CD4-positive, alpha-beta T cell treated with Interleukin-6 at 100 ng/mL for 8 hours (primary cell): ENCODE measurements at places on chromosomes 2 and 18.

DNA sequence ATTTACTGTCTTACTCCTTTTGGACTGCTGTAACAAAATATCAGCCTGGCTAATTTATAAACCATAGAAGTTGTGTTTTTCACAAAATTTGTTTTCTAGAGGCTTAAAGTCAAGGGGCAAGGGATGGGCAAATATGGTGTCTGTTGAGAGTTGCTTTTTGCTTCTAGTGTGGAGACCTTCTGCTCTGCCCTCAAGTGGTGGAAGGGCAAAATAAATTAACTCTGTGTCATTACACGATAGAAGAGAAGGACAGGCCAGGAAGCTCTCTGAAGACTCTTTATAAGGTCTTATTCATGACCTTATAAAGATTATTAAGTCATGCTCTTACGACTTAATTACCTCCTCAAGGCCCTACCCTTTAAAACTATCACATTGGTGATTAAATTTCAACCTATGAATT lies 181.2 kb upstream of the LRATD1 start:
- DNase-seq: no peak

GRCh38 chr18:13287372-13287771 lies 68.8 kb downstream of the LDLRAD4 start:
- peak; percentile 34 for DNase-seq

DNA sequence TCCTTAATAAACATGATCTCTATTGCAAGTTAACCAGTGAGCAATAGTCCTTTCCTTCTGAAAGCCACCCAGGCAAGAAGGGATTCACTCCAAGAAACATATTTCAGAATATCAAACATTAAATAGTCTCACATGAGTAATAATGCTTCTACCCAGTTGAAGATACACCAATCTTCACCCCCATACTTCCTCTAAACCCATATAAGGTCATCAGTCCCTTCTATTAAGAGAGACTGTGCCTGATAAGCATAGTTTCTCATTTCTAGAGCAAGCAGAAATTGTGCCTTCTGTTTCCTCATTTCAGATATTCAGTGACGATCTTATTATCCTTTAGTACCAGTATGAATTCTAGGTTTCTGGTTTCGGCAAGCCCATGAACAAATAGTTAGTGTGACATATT lies 64.6 kb downstream of the DSEL start:
- DNase-seq: no peak

GRCh38 chr2:147989809-147990403 lies 30.6 kb downstream of the ORC4 start:
- peak; percentile 38 for DNase-seq

- DNase-seq: no peak
Observed at GRCh38 chr2:207008105-207008990, 69.0 kb downstream of the CPO start.

GRCh38 chr2:116747103-116747502 lies 1067.4 kb upstream of the DDX18 start:
- no peak for DNase-seq

- DNase-seq: no peak
Observed at GRCh38 chr18:69215161-69215560, 185.5 kb upstream of the DOK6 start.

DNA sequence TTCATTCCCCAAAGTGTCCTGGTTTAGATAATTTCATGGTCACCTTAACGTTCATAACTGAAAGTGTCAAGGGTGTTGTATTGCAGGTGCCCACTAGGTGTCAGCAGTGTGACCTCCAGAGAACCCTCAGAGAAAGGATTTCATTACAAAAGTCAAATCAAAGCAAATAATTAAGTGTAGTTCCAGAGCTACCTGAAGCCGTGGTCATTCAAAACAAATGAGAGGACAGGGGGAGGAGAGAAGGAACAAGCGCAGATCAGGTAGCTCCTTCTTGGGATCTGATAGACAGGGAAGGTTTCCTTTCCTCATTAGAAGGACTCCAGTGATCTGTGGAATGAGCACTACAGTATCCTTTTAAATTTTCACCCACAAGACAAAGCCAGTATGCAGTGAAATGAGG lies at the start of gene SLC9A4:
TSS of gene SLC9A4 (plus strand) at position 207 of the 400 bp plus-strand sequence. CDS start 534 bp downstream, outside the sequence.
- DNase-seq: peak; percentile 34

GRCh38 chr2:25228848-25229278 lies 60.5 kb upstream of the POMC start:
- peak; percentile 16 for DNase-seq

- no peak for DNase-seq
Observed at GRCh38 chr2:239824046-239824694, 201.0 kb downstream of the NDUFA10 start.

- no peak for DNase-seq
Observed at GRCh38 chr2:203599509-203599908, 64.4 kb upstream of the RAPH1 start.

DNA sequence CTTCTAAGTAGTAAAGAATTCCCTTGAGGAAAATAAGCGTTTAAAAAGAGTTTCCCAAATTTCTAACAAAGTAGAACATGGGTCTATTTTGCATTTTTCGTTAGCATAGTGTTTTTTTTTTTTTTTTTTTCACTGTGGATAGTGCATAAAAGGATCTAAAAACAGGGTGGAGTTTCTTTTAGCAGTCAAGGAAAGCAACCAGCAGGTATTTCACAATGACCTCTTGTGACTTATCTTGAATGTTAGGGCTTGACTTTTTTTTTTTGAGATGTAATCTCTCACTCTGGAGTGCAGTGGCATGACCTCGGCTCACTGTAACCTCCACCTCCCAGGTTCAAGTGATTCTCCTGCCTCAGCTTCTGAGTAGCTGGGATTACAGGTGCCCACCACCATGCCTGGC lies 14.9 kb upstream of the DGKD start:
- no peak for DNase-seq

GRCh38 chr2:117614823-117615534 lies 199.5 kb upstream of the DDX18 start:
- no peak for DNase-seq

DNA sequence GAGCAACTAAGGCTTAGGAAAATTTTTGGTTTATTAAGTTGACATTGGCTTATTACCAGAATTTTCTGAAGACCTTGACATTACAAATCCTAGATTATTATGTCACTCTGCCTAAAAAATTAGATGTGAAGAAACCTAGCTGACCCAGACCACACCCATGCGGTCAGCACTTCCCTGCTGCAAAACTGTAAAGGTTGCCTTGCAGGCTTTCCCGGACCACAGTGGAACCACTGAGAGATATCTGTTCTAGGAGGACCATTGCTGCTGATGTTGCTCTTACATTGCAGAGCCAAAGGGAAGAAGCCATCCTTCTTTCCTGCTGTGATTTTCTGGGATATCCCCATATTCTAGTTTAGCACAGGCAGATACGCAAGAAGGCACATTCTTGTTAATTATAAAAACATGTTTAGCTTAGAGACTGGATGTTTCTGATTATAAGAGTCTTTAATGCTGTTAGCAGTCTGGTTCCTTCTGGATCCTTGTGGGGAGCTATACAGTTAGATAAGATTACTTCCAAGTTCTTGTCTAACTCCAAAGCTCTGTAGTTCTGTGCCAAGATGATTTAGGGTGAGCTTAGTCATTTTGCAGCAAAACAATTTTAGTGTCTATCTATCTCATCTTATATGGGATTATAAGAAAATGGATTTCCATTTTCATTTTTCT lies 70.2 kb downstream of the AOX1 start:
- DNase-seq: no peak

- no peak for DNase-seq
Observed at GRCh38 chr2:237806334-237806733, 7.8 kb downstream of the RBM44 start.

- DNase-seq: no peak
Observed at GRCh38 chr18:49609256-49610021, 47.6 kb downstream of the LIPG start.

DNA sequence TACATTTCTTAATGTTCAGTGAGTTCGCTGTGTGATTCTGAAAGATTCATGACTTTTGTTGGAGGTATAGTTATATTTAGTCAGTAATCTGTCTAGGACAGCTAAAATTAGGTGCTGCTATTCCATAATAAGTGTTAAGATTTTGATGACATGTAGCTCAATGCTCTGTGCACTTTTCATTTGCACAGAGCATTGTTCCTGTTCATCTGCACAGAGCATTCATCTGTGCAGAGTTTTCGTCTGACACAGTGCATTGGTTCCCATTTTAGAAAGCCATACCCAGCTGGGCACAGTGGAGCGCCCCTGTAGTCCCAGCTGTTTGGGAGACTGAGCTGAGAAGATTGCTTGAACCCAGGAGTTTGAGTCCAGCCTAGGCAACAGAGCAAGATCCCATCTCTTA lies 8.6 kb downstream of the POLI start:
- no peak for DNase-seq

DNA sequence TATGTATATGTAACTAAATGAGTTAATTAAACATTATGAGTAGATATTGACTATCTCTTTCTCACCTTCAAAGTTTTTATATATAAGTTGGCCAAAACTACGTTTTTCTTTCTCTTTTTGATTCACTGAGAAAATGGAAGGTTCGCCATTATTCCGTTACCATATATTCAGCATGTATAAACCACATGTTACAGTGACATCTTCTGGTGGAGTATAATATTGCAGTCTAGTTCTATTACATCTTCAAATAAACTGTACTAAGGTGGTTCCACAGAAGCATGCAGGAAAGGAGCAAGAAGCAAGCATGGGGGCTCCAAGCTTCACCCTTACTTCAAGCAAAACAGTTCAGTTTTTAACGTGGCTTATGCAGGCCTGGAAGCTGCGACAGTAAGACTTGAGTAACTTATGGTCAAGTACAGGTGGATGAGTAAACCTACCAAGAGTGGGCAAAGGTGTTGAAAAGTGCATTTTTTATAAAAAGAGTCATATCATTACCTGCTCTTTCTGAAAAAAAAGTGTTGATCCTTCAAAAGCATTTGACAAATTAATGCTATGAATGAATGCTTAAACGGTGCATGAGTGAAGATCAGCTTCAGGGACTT lies 129.8 kb upstream of the RAB6C start:
- DNase-seq: peak; percentile 61

GRCh38 chr2:49262801-49263560 lies 108.7 kb upstream of the FSHR start:
- DNase-seq: no peak
